ENCODE measurements at places on chromosomes 6 and 20.

DNA sequence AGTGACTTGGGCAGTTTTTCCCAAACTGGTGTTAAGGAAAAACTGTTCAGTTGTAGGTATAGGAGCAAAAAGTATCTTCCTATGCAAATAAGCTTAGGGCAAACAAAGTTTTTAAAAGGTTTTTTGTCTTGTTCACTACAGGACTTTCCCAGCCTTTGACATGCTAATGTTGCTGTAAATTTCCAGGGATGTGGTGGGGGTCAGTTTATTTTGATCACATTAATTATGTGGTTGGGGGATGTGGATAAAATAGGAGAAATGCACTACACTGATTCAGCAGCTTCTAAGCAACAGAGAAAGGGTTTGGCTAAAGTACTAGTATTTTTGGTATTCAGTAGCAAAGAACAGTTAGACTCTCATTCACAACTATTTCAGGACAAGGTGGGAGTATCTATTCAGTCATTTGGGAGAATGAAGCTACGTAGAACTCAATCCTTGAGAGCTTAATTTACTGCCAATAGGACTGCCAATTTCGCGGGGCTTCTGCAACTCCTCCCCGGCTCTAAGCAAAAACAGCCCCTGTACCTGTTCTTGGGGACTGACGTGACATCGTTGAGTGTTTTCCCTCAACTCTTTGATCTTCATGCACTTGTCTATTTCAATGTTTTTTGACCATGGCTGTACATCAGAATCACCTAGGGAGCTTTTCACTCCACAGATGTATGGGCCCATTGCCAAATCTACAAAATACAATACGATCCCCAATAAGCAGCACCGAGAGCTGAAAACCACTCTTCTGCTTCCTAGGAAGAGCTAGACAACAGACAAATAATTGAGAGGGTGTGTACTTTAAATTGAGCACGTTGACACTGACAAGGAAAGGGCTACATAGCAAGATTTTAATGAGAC is 94.8 kb upstream of the NHSL1 start:
- no peak for DNase-seq

DNA sequence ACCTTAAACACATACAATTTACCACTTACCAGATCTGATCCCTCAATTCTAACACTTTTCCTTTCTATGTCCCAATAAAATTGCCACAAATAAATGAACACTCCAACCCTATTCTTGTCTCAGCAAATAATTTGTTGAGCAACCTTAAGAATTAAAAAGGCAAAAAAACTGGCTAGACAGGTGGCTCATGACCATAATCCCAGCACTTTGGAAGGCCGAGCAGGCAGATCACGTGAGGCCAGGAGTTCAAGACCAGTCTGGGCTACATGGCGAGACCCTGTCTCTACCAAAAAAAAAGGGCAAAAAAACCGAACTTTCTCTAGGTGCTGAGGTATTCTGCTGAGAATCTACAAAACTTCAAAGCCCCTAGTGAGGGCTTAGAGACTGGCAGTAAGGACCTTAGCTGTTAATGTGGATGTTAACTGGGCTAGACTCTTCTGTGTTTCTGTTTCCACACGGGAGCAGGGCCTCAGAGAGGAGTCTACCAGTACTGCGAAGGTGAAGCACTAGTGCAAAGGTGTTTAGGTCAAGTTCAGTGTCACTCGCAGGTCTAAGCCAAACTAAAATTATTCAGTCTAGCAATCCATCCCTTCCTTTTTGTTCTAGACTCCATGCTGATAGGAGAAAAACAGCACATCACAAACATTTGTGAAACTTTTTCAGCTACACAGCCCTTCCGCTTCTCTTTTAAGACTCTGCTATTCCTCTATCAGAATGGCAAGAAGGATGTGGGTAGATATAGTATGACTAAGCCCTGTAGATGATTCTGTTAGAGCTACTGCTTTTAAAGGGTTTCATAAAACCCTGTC is 2.6 kb downstream of the FASTKD5 start:
- no peak for DNase-seq

DNA sequence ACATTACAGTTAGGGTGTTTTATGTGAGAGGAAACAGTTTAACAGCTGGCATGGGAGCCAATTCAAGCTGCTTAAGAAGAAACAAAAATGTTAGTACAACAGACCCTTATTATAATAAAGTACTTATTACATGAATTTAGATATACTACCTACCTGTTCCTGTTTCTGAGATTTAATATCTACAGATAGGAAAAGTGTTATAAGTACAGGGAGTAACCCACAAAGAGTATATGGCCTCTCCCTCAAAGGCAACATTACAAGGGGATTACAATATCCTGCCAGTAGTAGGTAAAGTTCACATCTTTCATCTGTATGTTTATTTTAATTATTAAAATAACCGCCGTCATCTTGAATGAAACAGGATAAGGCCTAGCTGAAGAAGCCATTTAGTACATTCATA is 1.8 kb upstream of the ME1 start:
- no peak for DNase-seq

GRCh38 chr6:107435798-107436197 is 23.6 kb downstream of the PDSS2 start:
- no peak for DNase-seq

GRCh38 chr6:148293181-148293995 is 49.2 kb upstream of the SASH1 start:
- no peak for DNase-seq

DNA sequence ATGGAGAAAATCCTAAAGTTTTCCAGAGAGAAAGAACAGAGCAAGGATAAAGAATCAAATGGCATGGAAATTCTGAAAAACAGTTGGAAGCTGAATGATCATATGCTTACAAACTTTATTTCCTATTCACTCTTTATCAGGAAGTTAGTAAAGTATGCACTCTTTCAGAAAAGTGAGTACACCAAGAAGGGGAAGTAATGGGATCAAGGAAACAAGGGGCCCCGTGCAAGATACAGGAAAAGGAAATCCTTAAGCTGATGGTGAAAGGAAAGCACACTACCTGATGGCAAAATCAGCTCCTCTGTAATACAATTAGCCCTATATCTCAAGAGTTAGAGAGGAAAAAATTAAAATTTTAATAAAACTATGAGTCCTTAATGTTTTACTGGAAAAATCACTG is 14.0 kb downstream of the CALHM6 start:
- no peak for DNase-seq

DNA sequence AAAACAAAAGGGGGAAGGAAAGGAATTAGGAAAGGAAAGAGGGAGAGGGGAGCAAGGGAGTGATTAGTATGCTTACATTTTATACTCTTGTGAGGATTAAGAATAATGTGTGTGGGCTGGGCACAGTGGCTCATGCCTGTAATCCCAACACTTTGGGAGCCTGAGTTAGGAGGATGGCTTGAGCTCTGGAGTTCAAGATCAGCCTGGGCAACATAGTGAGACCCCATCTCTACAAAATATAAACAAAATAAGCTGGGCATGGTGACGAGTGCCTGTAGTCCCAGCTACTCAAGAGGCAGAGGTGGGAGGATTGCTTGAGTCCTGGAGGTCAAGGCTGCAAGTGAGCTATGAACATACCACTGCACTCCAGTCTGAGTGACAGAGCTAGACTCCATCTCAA is 47.0 kb downstream of the SHLD1 start:
- no peak for DNase-seq

- no peak for DNase-seq
Measured at GRCh38 chr6:157659536-157660271, 163.3 kb upstream of the SNX9 start.

GRCh38 chr20:35286077-35286898 is 1.7 kb upstream of the EIF6 start:
- no peak for DNase-seq

DNA sequence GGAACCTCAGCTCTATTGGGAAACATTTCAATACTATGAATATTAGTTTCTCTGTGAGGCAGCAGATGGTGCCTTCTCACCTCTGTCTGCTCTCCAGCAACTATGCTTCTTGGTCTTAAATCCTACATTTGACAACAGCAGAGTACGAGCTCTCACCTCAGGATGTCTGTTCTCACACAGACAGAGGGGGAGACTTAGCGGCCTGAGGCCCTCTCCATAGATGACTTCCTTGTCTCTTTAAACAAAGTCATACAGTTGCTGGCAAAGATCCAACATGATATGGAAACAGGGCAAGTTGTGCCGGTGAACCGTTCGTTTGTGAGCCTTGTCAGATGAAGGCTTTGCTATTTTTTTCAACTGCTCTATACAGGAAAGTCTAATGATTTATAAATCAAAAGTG is 43.7 kb upstream of the GABRR1 start:
- peak; percentile 12 for DNase-seq

DNA sequence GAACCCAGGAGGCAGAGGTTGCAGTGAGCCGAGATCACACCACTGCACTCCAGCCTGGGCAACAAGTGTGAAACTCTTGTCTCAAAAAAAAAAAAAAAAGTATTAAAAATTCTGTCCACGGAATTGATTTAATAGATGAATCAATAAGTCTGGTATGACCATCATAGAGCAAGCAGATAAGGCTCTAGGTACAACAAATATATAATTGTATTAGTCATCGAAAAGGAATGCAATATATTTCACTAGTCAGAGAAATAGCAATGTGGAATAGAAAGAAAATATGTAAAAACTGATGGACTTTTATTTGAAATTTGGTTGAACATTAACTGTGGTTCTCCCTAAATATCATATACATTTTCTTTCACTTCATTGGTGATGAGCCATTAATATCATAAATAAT is 476.8 kb upstream of the AGPAT4 start:
- no peak for DNase-seq

GRCh38 chr6:7469696-7470095 is 71.8 kb upstream of the DSP start:
- no peak for DNase-seq

DNA sequence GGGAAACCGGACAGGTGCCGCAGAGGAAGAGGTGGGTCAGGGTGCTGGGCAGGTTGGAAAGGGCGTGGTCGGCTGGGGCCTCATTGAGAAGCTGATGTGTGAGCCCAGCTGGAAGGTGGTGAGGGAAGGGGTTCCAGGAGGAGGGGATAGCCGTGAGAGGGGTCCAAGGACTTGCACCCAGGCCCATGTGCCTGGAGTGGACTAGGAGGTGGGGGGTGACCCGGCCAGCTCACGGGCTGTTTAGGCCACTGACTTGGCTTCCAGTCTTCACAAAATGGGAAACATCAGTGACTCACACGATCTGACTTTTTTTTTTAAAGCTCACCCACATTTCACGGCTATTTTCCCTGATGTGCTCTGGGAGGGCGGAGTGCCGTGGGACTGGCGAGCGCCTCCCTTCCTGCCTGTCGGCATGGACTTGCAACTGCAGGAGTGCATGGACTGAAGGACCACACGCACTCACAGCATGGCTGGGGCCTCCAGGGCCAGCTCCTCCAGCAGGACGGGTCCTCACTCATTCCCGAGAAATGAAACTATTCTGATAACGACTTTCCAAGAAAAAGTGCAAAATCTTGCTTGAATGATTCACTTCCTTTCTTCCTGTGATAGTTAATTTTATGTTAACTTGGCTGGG is 13.5 kb upstream of the PDE10A start:
- no peak for DNase-seq

DNA sequence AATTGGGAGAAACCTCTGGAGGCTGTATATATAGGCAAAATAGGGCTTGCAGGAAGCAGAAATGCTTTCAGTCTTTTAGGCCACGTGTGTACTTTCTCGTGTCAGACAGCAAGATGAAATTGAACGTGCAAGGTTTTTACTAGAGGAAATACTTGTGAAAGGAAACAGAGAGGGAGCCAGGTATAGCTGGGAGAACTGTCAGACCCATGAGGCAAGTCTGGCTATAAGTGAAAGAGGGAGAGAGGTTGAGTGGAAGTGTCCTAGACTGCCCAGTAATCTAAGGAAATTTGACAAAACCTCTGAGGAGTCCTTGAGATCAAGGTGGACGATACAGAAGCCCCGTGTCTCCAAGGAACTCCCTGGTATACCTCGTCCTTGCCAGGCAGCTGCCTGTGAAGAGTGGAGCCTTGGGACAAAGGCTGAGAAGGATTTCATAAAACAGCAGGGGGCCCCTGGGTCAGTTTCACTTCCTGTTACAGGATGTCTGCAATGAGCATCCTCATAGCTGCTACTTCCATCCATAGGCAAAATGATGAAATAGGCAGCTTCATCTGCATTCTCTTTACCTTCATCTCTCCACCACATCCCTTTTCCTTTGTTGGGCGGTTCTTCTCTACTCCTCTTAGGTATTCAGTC is 114.4 kb upstream of the MAP3K7 start:
- DNase-seq, result no peak

DNA sequence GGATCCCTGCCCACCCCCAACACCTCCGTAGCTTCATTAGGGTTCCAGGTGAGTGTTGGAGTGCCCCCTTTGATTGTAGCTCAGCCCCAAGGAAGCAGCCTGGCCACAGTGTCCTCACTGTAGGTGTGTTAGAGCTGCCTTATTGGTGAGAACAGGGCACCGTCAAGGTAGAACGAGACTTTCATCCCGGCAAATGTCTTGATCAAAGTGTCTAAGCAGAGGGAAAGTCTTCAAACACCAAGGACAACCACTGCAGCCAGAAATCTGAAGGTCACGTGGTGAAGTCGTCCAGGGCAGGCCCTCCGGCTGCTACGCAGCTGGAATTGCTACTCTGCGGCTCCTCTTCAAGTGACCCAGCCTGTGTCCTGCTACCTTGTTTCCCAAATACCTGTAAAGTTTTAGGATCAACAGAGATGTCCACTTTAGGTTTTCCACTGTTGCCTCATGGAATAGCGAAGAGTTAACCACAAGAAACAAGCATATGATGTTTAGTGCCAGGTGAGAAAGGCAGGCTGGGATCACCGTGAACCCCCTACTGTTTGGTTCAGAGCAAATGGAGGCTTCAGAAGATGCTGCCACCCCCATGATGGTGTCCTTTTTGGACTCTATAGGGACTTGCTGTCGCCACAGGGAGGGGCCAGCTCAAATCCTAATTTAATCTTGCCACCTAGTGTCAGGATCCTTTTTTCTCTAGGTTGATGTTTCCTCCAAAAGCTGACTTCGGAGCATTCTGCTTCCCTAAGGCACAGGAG is 1.7 kb upstream of the DLL1 start:
- DNase-seq, result no peak

GRCh38 chr6:161644521-161644920 is 370.7 kb upstream of the AGPAT4 start:
- DNase-seq, result no peak

DNA sequence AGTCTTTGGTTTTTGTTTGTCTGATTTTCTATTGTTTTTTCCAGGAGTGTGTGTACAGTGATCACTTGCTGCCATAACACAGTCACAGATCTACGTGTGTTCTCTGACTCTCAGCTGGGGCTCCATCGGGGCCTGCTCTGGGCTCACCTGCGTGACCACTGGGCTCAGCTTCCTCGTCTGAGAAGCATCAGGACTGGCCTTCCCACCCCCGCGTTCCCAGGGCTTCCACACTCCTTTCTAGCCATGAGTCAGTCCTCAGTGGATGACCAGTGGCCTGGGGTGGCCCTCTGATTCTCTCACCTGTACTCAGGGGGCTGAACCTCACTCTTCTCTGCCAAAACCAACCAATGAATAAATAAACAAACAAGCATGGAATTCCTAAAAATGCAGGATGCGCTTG is 14.5 kb downstream of the THBS2 start:
- no peak for DNase-seq

GRCh38 chr6:154928325-154928922 is 66.7 kb upstream of the TIAM2 start:
- DNase-seq, result peak; percentile 54

- DNase-seq, result no peak
Measured at GRCh38 chr6:164455835-164456234, 853.6 kb downstream of the C6orf118 start.

- no peak for DNase-seq
Measured at GRCh38 chr20:57593134-57593886, 26.9 kb downstream of the ZBP1 start.

Measured in SHP77 treated with DMSO at 0.1 percent for 48 hours (cell line).